ENCODE measurements at places on chromosomes 1 and 21.

DNA sequence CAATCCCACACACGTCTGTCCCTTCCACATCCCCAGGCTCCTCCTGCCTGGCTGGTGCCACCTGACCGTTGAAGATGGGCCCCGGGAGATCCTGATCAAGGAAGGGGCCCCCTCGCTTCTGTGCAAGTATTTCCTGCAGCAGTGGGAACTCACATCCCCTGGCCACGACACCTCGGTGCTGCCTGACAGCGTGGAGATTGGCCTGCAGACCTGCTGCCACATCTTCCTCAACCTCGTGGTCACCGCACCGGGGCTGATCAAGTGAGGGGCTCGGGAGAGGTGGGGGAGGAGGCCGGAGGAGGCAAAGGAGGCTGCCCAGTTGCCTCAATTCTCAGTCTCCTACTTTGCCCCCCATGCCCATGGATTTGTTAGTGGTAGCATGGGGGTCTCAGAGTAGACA, 5.6 kb downstream of the NCDN start:
- DNase-seq, result no peak

DNA sequence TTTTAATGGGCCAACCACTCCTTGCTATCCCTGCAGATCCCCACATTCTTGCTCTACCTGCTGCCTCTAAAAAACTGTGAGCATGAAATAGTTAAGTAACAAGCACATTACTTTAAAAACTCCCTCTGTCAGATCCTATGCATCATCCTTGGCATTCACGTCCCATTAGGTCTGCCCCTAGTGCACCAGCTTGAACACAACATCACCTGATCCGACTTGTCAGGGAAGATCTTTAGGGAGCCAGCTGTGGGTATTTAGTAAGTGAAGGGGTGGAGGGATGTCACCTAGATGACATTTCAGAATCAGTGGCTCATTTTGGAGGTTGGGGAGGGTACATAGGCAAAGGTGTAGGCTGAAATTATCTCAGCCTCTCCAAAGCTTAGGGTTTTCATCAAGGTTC, 33.5 kb downstream of the RXRG start:
- no peak for DNase-seq

- no peak for DNase-seq
Observed at GRCh38 chr1:202029171-202029665, 18.8 kb downstream of the ELF3 start.

- DNase-seq, result no peak
Observed at GRCh38 chr1:87706779-87707228, 378.1 kb downstream of the LMO4 start.

DNA sequence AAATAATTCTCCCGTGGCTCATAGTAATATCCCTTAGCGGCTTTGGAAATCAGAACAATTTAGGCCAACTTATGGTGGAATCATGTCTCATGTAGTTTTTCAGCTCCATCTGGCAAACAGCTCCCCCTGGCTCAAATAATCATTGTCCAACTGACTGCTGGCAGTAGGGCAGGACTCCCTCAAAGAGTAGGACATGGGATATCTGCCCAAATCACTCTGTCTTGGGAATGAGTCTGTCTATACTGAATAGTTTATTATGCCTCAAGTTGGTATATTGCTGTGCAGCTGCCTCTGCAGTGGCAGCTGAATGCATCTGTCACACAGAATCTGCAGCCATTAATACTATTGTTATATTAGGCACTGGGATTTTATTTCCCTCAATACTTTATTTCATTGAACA, 255.7 kb downstream of the COL11A1 start:
- DNase-seq, result no peak

- peak; percentile 7 for DNase-seq
Observed at GRCh38 chr1:24505816-24506215, 3.2 kb downstream of the RCAN3 start.

- DNase-seq, result no peak
Observed at GRCh38 chr1:162275622-162276175, 101.0 kb downstream of the SPATA46 start.

- no peak for DNase-seq
Observed at GRCh38 chr1:183075861-183076260, 52.6 kb downstream of the LAMC1 start.

GRCh38 chr1:14090531-14090930, 390.5 kb downstream of the PRDM2 start:
- no peak for DNase-seq

DNA sequence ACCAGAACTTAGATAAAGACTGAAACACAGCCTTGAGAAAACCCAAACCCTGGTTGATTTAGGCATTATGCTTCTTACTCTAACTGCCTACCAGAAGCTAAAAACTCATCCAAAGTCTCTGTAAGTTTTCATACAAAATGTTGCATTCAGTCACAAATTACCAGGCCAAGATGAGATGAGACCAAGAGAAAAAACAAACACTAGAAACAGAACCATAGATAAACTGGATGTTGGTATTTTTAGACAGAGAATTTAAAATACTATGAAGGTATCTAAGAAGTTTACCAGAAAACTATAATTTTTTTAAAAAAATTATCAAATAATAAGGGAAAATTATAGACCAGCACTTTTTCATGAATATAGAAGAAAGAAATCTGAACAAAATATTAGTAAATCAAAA, 180.5 kb downstream of the VPS13D start:
- DNase-seq, result no peak

GRCh38 chr1:61293986-61294504, 211.7 kb downstream of the NFIA start:
- DNase-seq, result no peak

GRCh38 chr21:33865996-33866575, 49.5 kb downstream of the ATP5PO start:
- DNase-seq, result no peak

DNA sequence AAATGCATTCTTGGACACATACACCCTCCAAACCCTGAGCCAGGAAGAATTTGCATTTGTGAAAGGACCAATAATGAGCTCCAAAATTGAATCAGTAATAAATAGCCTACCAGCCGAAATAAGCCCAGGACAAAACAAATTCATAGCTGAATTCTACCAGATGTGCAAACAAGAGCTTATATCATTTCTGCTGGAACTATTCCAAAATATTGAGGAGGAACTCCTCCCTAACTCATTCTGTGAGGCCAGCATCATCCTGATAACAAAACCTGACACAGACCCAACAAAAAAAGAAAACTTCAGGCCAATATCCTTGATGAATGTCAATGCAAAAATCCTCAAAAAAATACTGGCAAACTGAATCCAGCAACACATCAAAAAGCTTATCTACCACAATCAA, 6.7 kb downstream of the SPRR2E start:
- DNase-seq, result no peak

DNA sequence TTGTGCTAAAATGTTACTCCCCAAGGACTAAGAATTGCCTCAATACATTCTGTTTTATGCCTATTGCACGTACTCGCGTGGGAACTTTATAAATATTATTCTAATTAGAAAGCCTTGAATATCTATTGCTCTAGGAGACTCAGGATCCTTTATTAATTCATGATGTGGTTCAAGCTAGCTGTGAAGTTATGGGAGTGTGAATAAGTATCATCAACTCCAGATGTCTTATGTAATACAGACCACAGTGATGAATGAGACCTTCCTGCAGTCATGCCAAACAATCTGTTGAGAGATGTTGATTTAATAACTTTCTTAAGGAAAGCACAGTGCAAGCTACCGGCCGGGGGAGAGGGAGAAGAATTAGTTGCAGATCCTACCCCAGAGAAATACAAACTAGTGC, 519.2 kb upstream of the ZP4 start:
- no peak for DNase-seq

DNA sequence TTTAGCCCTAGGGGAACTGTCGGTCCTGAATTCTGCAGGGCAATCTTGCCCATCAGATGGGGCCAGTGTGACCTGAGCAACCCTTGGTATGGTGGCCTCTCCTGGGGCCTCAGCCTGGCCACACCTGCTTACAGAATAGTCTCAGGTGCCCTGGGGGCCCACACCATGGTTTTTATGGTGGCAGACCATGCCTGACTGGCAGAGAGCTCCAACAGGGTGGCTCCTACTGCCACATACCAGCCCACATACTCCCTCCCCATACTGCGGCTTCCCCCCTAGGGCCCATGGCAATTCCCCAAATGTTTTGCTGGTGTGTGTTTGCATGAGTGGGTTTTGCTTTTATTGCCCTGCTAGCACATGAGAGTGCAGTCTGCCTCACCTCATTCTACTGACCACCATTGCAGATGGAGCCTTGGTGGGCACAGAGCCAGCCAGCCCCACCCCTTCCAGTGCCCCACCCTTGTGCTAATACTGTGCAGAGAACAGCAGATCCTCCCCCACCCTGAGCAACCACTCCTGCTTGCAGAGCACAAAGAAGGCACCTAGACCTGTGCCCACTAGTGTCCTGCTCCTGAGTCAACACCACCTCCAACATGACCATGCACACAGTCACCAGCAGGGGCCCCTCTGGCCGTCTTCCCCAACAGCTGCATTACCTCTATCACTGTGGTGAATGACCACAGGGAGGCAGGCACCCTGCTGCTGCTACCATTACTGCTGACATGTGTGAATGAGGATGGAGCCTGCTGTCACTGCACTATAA, 86.8 kb downstream of the GDAP2 start:
- DNase-seq, result no peak

DNA sequence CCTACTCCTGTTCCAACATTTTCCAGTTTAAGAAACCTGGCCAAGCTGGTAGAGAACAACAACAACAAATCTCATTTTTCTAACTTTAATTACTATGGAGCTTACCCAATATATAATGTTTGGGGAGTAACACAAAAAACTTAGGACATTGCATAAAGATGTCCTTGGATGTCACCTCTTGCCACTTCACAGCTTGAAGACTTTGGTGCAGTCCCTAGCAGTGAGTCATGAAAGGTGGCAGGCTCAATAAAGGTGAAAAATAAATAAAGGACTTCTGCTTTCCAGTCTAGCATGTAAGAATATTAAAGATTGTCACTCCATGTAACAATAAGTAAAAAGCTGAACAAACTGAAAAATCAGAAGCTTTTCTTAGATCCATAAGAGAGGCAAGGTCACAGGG, 17.6 kb upstream of the SELP start:
- no peak for DNase-seq

GRCh38 chr1:201218409-201218808, 27.8 kb downstream of the IGFN1 start:
- DNase-seq, result no peak

DNA sequence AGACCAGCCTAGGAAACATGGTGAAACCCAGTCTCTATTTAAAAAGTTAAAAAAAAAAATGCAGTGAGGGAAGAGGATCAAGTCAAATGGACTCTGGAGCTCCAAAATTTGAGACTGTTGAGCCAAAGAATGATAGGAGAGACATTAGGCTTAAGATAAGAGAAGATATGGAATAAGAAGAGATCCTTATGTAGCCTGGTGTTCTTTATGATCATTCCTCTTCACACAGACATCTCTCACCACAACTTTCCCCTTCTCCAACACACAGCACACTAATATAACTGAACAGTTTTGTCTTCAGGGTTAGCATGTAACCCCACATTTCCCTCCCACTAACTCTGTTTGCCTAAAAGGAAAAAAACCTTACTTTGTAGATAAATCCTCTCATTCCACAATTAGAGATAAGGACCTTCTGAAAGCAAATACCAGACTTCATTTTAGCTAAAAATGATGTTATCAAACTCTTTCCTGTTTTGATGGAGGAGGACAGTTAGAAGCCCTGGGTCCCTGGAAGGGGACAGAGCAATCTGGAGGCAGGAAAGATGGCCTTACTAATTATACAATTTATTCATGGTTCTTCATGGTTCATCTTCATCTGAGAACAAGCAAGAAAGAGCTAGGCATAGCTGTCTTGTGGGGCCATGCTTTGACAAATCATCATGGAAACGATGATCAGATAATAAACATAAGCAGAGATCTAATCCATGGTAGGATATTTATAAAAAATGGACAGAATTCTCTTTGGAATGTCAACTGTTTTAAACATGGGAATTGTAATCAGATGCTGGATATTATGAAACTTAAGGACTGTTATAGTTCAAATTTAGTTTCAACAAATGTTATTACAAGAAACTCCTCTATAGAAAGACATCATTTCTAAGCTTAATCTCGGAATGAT, 96.7 kb upstream of the S1PR1 start:
- DNase-seq, result no peak

GRCh38 chr1:186636786-186637185, 43.4 kb downstream of the PTGS2 start:
- DNase-seq, result no peak

- DNase-seq, result no peak
Observed at GRCh38 chr1:98452162-98452561, 209.4 kb upstream of the SNX7 start.

DNA sequence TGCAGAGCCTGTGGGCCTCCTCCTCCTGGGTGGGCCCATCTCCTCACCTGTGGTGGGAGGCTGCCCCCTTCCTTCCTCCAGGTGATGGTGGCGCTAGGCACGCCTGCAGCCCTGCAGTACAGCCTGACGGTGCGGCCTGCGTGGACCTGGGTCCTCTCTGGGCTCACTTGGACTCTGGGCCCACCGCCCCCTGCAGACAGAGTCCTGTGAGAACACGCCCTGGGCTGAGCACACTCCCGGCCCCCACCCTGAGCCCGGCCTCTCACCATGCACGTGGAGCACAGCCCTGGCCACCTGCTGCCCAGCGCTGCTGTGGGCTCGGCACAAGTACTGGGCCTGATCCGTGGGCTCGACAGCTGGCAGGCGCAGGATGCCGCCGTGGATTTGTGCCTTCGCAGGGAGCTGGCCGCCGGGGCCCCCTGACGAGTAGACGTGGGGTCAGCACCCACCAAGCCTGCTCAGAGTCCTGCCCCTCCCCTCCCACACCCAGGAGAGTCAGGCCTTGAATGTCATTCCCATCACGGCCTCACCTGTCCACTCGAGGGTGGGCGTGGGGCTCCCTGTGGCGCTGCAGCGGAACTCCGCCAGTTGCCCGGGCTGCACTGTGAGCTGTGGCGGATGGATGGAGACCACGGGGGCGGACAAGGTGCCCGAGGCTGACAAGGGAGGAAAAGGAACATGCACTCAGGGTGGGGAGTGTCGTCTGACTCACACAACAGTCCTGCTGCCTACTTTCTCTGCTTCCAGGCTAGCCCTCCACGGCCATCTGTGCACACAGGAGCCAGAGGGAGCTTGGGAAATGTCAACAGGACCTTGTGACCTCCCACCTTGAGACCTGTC, 43.4 kb downstream of the LDLRAD2 start:
- no peak for DNase-seq

DNA sequence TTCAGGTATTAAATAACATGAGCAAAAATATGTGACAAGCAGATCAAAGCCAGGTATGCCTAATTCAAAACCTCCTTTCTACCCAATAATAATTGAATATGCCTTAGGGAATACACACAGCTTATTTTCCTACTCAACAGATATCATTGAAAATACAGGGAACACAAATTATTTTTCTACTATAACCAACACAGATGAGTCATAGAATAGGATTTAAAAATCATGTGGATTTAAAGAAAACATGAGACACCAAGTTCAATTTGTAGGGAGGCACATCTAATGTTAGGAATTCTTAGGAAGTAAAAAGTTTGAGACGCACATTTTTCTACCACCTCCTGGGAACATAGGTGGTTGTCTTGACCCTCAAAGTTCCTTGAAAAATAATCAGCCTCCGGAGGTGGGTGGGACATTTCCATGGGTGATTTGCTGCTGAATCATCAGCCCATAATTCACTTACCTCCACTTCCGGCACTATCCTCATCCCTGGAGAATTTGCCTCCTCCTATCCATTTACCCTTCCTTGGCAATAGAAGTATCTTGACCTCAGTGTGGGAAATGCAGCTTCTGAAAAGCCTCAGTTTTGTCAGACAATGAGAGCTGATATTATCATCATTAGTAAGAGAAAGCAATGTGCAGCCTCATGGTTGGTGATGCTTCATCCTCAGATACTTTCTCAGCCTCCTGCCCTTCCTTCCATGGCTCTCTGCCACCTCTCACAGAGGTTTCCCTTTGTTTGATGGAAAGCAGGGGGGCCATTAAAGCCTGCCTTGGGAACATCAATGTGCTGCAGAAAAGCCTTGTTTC, 33.5 kb upstream of the RGS4 start:
- no peak for DNase-seq
